ENCODE measurements at places on chromosomes 7 and 10.

DNA sequence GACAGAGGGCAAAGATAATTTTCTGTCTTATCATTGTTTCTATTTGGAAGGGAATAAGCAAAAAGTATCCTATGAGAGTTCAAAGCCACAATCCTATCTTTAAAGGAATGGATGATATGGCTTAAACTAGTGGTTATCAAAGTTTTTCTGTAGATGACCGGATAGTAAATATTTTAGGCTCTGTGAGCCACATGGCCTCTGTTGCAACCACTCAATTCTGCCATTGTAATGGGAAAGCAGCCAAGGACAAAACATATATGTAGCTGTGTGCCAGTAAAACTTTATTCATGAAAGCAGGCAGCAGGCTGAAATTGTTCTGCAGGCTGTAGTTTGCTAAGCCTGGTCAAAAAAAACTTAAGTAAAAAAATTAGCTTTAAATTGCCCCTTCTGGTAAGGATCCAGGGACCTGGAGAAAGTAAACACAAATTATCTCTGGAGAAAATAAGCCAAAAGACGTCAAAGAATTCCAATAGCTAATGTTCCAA lies 73.3 kb downstream of the THSD7A start:
- DNase-seq: peak; percentile 24

DNA sequence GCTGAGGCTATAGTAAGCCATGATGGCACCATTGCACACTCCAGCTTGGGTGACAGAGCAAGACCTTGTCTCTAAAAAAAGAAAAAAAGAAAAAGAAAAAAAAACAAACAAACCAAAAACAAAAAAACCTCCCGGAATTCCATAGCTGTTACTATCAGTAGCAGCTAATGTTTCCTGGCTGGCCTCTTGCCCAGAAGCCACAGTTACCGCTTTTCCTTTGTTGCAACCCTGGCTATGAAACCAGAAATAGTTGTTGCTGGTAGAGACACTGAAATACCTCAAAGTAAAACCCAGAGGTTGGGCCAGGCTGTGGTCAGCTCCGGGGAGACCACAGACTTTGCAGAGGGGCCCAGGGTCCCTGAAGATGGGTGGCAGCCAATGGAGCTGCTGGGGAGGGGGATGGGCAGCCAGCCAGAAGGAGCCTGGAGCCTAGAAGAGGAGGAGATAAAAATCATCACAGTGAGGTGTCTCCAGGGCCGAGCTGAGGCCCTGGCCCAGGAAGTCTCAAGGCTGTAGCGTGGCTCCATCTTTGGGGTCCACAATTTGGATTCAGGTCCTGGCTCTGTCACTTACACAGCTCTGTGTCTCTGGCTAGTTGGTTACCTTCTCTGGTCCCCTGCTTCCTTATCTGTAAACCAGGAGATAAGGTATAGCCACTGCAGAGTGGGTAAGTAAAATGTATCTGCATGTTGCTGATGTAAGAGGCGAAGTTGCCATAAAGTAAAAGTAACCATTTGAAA lies 3.4 kb upstream of the CHST12 start:
- peak; percentile 20 for DNase-seq

DNA sequence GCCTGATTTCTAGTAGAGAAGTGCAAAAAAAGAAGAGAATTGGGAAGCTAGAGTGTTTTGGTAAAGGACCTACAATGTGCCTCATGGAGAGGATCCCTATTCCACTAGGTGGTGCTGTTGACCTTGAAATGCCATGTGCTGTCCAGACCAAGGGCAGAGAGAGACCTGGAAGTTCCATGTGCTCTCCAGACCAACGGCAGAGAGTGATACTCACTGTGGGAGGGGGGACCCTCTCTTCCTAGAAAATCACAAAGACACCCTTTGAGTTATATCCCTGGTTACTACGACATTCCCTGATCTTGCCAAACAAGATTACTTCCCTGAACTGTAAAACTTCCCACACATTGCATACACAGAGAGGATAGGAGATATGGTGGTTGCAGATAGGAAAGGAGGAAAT lies 212.7 kb upstream of the ZNF804B start:
- DNase-seq: no peak

- no peak for DNase-seq
Measured at GRCh38 chr7:106534271-106534846, 126.6 kb downstream of the CCDC71L start.

DNA sequence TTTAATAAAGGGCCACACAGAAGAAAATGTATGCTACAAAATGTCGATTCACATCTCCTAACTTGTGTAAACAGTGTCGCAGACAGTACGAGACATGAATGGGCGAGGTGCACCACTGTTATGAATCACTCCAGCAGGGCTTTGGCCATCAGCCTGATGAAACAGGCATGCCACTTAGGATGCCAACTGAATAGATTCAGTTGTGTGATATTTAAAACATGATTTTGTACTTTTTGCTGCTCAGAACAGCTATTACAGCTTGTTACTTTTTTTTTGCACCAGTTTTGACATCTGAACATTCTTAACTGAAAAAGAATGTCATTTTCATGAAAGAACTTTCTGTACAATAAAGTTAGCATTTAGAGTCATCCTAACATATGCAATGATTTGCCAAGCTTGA lies 138.1 kb downstream of the VTI1A start:
- no peak for DNase-seq

- DNase-seq: no peak
Measured at GRCh38 chr7:84073186-84073875, 121.3 kb downstream of the SEMA3A start.

DNA sequence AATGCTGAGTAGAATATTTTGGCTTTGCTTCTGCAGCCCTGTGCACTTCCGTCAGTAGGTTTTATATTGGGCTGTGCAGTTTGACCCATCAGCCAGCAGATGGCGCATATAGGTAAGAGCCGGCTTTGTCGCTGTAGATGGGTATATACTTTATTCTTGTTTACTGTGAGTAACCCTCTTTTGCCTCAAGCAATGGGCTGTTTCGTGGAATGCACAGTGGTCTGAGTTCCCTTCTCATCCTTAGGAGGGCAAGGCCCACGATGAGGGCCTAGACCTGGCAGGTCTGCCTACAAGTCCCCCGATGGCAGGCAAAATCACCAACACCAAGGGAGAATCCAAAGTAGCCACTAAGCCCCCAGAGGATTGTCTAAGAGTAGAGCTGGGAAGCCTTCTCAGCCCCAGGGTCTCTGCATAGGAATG lies 1002.9 kb upstream of the KCND2 start:
- peak; percentile 53 for DNase-seq

DNA sequence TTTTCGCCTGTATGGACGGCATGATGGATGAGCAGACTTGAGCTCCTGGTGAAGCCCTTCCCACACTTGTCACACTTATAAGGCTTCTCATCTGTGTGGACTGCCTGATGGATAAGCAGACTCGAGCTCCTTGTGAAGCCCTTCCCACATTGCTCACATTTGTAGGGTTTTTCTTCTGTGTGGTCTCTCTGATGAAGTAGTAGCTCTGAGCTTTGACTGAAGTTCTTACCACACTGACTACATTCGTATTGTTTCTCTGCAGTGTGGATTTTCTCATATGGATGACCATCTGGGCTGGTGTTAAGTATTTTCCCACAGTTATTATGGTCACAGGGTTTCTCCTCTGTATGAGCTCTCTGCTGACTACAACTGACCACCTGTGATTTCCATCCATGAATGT lies 17.2 kb downstream of the ZNF239 start:
- DNase-seq: no peak
